ENCODE measurements at places on chromosomes 13 and 19.

GRCh38 chr13:51814825-51815650 is 11.1 kb upstream of the DHRS12 start:
- peak; percentile 65 for DNase-seq

DNA sequence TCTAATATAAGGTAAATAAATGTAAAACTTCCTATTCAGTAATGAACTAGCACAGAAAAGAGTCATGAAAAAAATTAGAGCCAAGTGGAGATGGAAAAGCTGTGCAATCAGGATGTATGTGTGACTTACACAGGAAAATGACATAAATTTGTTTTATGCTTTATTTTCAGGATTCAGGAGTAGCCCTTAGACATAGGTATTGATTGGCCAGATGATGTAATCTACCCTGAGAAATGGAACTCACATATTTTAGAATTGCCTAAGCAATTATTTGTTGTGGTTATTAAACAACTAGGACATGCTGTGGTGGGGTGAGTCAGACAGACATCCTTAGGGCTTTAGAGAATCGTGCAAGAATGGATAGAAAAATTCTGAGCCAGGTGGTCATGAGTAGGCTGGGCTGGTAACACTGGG is 110.6 kb downstream of the PCDH9 start:
- peak; percentile 66 for DNase-seq

DNA sequence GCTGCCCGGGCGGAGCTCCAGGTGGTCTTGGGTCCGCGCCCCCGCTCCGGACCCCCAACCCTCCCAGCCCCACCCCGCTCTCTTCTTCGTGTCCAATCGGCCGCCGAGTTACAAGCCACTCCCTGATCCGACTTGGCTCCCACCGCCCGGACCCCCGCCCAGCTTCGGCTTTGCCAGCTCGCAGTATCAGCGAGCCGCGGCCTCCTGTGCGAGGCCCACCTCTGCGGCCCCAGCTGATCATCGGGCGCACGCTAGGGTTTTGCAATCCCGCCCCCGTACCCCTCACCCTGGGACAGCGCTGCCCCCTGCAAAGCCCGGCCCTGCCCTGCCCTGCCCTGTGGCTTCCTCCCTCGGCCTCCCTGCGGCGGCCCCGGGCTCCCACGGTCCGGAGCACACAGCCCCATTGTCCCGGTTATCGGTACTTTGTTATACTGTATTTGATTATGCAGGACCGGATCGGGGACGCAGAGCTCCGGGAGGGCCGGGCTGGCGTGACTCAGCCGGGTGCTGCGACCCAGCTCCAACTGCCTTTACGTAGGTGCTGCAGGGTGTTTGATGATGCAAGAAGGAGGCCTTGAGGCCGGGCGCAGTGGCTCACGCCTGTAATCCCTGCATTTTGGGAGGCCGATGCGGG is 598 bp upstream of the LPAR2 start:
- DNase-seq: peak; percentile 57

DNA sequence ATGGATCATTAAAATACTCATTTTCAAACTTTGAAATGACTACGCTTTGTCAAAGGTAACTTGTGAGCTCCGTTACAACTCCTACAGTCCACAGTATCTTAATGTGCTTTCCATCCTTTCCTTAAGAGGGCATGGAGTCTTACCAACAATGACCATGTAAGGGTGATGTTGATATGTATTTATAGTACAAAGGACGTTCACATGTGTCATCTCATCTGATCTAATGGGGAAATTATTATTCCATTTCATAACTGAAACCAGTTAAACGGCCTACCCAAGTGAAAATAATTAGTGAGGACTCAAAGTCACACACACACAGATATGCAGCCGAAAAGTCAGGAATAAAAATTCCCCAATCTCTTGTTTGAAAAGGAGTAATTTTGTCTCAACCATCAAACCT is 9.6 kb downstream of the USP12 start:
- DNase-seq: no peak

GRCh38 chr19:21434516-21434915 is 37.6 kb downstream of the ZNF493 start:
- DNase-seq: no peak

DNA sequence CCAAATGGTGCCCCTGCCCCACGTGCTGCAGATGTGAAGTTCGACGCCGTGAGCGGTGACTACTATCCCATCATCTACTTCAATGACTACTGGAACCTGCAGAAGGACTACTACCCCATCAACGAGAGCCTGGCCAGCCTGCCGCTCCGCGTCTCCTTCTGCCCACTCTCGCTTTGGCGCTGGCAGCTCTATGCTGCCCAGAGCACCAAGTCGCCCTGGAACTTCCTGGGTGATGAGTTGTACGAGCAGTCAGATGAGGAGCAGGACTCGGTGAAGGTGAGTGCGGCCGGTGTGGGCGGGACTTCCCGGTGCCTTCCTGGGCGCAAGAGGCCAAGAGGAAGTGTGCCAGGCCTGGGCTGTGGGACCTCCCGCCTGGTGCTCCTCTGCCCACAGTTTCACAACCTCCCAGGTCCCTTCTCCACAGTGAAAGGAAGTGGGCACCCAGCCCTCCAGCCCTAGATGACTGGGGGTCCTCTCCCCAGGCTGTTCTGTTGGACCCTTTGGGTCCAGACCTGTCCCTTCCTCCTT is 14.1 kb upstream of the RELB start:
- DNase-seq: no peak

- DNase-seq: no peak
Observed at GRCh38 chr13:96672016-96672415, 322.3 kb downstream of the OXGR1 start.

DNA sequence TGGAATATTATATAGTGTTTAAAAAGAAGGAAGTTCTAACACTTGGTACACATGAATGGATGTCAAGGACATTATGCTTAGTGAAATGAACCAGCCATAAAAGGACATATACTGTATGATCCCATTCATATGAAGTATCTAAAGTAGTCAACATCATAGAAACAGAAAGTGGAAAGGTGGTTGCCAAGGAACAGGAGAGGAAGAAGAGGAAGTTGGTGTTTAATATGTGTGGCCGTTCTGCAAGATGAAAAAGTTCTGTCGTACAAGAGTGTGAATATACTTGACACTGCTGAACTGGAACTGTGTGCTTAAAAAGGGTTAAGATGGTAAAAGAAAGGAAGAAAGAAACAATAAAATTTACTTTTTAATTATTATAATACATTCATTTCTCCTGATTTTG is 33.1 kb upstream of the C1QTNF9 start:
- DNase-seq: no peak

- DNase-seq: no peak
Observed at GRCh38 chr19:50835103-50835784, 1.9 kb upstream of the KLK15 start.

DNA sequence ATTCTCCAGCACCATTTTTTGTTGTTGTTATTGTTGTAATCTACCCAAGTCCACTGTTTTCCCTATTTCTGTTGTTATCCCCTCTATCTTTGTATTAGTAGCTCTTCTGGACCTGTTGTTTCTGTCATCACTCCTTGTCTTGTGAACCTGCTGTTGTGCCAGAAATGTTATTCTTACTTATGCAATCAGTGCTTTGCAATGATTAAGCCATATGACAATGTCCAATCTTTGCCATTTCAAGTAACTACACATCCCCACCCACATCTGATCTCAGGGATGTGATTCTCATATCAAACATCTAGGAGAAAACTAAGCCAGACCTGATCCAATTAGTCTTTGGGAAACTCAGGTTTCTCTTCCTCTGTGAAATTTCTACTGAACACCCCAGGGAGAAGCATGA is 472.6 kb upstream of the KLHL1 start:
- DNase-seq: no peak

- no peak for DNase-seq
Observed at GRCh38 chr13:60227158-60227557, 63.4 kb upstream of the DIAPH3 start.

DNA sequence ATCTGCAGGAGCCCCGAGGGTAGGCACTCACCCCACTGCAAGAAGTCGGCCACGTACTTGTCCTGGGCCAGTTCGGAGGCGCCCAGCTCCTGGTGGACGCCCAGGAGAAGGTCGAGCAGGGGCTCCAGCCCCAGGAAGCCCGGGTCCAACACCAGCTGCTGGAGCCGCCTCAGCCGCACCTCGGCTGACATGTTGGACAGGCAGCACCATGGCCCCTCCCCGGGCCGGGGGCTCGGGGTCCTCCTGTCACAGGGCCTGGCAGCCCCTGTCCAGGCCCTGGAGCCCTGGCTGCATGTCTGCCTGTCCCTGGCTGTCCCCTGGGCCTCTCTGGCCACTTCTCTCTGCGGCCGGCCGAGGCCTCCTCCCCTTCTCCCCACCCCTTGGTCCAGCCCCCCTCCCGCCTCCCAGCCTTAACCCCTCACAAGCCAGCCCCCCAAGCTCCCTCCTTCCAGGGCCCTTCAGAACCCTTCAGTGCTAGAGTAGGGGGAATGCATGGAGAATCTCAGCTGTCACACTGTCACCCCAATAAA is at the start of gene DMPK:
Gene DMPK, minus strand, starts transcription at position 329 of the 530 bp plus-strand sequence. Its CDS starts 138 bp downstream, at position 191.
- DNase-seq: no peak

DNA sequence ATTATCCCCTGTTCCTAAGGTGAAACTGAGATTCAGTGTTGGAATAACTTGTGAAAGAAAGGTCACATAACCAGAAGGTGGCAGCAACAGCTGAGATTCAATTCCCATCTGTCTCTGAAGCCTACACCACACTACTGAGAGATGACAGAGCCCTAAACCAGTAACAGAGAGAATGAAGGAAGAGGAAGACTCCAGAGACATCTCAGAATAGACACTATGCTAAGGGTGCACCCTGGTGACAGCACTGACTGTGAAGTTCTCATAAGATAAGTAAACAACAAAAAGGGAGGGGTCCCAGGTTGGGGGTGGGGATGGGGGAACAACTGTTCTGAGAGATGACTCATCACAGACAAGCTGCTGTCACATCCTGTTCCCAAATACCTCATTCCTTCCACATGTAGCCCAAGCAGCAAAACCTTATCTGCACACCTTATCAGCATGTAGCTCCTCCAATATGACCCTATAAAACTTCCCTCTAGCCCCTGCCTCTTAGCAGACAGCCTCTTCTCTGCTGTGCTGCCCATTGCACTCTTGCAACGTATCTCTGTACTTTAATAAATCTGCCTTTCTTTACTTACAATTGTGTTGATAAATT is 46.5 kb downstream of the UTP14C start:
- DNase-seq: peak; percentile 1

- DNase-seq: no peak
Observed at GRCh38 chr13:95241321-95241720, 59.9 kb downstream of the ABCC4 start.

DNA sequence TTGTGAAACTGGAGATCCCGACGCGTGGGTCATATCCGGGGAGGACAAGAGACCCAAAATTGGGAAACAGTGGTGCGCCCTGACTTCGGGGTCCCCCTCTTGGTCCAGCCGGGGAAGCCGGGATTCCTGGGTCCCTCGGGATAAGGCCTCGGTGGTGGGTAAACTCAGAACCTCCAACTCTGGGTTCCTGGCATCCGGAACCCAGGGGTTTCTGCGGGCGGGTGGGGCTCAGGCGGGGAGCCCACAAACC is 688 bp downstream of the ZFP36 start:
- no peak for DNase-seq

- no peak for DNase-seq
Observed at GRCh38 chr19:35029737-35030256, 473 bp upstream of the SCN1B start.

GRCh38 chr19:46435009-46435408 is 6.3 kb upstream of the PNMA8C start:
- DNase-seq: no peak

DNA sequence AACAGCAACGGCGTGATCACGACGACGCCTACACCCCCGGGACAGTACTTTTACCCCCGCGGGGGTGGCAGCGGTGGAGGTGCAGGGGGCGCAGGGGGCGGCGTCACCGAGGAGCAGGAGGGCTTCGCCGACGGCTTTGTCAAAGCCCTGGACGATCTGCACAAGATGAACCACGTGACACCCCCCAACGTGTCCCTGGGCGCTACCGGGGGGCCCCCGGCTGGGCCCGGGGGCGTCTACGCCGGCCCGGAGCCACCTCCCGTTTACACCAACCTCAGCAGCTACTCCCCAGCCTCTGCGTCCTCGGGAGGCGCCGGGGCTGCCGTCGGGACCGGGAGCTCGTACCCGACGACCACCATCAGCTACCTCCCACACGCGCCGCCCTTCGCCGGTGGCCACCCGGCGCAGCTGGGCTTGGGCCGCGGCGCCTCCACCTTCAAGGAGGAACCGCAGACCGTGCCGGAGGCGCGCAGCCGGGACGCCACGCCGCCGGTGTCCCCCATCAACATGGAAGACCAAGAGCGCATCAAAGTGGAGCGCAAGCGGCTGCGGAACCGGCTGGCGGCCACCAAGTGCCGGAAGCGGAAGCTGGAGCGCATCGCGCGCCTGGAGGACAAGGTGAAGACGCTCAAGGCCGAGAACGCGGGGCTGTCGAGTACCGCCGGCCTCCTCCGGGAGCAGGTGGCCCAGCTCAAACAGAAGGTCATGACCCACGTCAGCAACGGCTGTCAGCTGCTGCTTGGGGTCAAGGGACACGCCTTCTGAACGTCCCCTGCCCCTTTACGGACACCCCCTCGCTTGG is 966 bp downstream of the JUNB start:
- DNase-seq: peak; percentile 20

DNA sequence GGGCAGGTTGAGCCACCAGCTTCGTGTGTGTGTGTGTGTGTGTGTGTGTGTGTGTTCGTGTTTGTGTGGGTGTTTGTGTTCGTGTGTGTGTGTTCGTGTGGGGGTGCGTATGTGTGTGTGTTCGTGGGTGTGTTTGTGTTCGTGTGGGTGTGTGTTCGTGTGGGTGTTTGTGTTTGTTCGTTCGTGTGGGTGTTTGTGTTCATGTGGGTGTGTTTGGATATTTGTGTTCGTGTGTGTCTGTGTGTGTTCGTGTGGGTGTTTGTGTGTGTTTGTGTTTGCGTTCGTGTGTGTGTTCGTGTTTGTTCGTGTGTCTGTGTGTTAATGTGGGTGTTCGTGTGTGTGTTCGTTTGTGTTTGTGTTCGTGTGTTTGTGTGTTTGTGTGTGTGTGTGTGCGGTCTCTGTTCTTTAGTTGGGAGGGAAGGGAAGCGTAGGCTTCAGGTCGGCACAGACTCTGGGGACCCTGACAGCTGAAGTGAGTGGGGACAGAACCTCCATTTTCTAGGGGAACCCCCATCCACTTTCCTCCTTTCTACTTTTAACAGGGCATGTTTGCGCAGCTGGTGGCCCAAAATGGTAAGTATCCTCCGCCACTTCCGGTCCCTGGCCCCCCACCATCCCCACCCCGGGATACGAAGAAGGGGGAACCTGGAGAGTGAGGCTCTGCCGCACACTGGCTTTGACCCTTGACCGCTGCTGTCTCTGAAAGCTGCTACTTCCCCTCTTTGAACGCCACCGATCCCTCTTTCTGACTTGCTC is 1.6 kb downstream of the TNFSF9 start:
- no peak for DNase-seq

Measured in NCI-H1694 treated with DMSO at 0.1 percent for 48 hours (cell line).